ENCODE measurements at places on chromosomes 6 and 20. TPM values are rescaled to one million over a fixed set of nuclear protein-coding genes. Genes with fewer than 3 reads are reported as not detected.
A peak's percentile ranks its signal among the peaks of the same experiment; 100 is the strongest.

The CAPN11 gene
- not detected for total RNA-seq

The GRM1 gene
- not detected for total RNA-seq

GRCh38 chr6:127073222-127073621, 45.2 kb upstream of the RSPO3 start:
- no peak for DNase-seq
- no peak overlapping the region for H3K4me3 ChIP-seq
- no peak overlapping the region for H3K27ac ChIP-seq
- no peaks in the 10 kb centered on the region for H3K4me1 ChIP-seq
- no peaks in the 10 kb centered on the region for H3K36me3 ChIP-seq

GRCh38 chr6:52497652-52498408, 77.7 kb downstream of the EFHC1 start:
- H3K36me3 ChIP-seq: no peaks in the 10 kb centered on the region
- no peak overlapping the region for H3K4me3 ChIP-seq
- H3K4me1 ChIP-seq: peaks cover 9% of the 10 kb centered on the region

DNA sequence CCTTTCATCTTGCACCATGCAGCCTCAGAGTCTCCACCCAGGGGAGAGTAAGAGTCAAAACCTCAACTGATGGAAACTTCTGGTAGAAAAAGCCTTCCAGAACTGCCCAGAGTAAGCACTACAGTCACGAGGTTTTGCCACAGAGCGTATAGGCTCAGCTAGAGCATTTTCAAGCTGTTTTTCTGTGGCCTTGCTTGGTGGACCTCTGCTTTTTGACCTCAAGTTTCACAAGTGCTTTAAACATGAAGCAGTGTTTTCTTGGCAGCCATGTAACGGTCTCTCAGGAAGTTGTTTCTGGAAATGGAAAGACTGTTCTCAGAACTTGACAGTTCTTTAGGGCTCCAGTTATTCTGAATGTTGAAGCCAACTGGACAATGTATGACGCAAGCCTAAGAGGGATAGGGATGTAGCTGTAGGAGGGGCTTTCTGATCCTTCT, 146.5 kb downstream of the ZDHHC14 start:
- peak; percentile 88 for DNase-seq
- H3K27me3 ChIP-seq: no peaks in the 10 kb centered on the region
- peak overlapping the region; percentile 43 for H3K4me3 ChIP-seq
- peaks cover 28% of the 10 kb centered on the region for H3K36me3 ChIP-seq
- peak overlapping the region; percentile 77 for H3K27ac ChIP-seq

DNA sequence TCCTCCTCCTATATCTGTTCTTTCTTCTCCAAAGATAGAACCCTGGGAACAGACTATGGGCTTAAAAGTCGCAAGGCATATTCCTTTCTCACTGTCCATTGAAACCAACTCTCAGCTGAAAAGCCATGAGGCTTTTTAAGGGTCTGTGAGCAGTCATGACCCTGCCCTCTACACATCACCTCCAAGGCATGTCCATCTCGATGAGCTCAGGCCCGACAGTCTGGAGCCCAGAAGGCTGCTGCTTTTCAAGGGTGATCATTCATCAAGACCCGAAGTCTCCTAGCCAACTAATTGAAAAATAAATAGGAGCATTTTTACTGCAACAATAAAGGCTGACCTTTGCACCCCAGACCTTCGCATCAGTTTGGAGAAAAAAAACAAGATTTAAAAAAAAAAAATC, 378.8 kb upstream of the NRSN1 start:
- no peaks in the 10 kb centered on the region for H3K27me3 ChIP-seq
- H3K27ac ChIP-seq: no peak overlapping the region
- H3K4me1 ChIP-seq: no peaks in the 10 kb centered on the region
- H3K36me3 ChIP-seq: no peaks in the 10 kb centered on the region
- DNase-seq: no peak
- no peak overlapping the region for H3K4me3 ChIP-seq
